Left colon (tissue), 2 donors: ENCODE measurements at places on chromosomes 16 and 17. TPM values are rescaled to one million over a fixed set of nuclear protein-coding genes. Genes with fewer than 3 reads are reported as not detected.

- DNase-seq = no peak
These were observed 94.6 kb downstream of the SPECC1 start for GRCh38 chr17:20103454-20104446.

The FOXJ1 gene
- 2.8 TPM for total RNA-seq

The ASPHD1 gene
- total RNA-seq = 1.7 TPM

DNA sequence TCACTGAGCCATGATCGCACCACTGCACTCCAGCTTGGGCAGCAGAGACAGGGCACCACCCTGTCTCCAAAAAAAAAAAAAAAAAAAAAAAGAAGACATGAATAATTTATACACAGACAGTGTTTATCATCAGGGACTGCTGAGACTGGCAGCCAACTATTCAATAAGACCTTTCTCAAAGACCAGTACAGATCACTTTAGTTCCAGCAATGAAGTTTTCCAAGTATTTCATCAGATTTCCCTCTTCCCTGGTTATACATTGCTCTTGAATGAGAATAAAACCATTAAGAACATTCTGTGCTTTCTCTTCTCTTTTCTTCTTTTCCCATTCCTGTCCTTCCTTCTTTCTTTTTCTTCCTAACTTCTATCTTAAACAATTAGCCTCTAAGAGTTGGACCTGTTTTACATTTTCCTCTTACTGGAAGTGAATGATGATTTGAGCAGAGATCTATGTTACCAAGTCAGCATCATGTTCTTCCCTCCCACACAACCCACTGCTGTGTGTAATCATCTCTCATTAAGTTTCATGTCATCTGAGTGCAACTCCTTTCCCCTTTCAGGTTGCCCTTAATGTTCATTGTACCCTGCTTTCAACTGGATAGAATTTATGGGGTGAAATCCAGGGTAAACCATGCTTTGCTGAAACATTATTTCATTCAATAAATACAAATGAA lies 35.9 kb upstream of the SMIM36 start:
- DNase-seq = no peak

DNA sequence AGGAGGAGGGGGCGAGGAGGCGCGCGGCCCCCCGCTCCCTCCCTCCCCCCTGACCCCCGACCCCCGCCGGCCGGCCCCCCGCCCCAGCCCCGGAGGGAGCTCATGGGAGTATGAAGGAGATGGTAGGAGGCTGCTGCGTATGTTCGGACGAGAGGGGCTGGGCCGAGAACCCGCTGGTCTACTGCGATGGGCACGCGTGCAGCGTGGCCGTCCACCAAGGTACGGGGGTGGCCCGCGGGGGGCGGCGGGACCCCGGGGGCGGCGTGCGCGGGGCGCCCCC lies 390 bp downstream of the MLLT6 start:
- DNase-seq = peak; percentile 66

DNA sequence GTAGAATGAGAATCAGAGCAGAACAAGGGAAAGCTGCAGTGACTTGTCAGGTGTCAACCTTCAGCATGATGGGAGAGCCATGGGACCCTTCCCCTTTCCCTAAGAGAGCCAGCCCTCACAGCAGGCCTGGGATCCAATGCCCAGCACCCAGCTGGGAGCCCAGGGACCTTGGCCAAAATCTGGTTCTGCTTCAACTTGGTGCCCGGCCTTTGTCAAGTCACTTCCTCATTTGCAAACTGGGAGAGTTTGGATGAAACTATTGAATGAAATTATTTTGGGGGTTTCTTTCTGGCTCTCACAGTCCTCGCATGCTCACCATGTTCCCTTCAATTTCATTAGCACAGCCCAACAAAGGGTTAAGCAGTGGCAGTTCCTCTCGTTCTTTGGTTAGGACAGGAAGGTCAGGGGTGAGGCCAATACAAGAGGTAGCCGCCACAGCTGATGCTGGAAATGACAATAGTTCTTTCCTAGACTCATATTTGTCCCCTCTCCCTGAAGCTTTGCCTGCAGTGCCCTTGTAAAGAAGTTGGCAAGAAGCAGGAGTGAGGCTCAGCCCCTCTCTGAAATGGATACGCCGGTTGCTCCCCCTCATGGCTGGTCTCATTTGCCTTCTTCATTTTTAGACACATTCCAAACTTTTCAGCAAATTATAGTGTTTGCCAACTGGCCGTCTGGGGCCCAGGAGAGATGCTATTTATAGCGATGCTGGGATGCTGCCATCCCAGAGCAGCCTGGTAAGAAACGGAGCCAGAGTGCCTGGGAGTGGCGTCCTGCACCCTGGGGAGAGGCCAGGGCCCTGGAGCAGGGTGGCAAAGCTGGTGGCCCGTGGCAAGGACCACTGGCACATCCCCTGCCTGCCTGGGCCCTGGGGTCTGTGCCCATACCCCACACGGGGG lies 34.5 kb upstream of the MEOX1 start:
- no peak for DNase-seq

DNA sequence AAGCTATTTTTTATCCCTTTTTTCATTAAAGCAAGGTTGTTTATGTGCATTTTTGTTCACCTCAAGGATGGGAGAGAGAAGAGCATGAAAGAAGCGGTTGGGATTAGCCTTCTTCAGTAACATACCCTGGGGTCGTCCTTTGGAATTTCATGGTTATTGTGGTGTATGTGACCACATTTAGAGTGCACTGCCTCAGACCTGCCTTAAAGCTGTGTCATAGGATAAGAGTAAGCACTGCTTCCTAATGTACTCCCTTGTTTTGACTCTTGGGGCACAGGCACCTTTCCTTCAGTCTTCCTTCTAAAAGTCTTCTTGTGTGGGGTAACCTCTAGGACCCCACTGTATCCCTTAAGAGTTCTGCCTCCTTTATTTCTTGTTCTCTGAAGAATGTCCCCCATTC lies 28.9 kb downstream of the TNRC6A start:
- DNase-seq = no peak

The GDPD1 gene
- 3.9 TPM for total RNA-seq

- peak; percentile 67 for DNase-seq
These were observed 2.2 kb downstream of the RAB26 start for GRCh38 chr16:2150418-2151187.

The CCL5 gene
- total RNA-seq = 4.4 TPM

DNA sequence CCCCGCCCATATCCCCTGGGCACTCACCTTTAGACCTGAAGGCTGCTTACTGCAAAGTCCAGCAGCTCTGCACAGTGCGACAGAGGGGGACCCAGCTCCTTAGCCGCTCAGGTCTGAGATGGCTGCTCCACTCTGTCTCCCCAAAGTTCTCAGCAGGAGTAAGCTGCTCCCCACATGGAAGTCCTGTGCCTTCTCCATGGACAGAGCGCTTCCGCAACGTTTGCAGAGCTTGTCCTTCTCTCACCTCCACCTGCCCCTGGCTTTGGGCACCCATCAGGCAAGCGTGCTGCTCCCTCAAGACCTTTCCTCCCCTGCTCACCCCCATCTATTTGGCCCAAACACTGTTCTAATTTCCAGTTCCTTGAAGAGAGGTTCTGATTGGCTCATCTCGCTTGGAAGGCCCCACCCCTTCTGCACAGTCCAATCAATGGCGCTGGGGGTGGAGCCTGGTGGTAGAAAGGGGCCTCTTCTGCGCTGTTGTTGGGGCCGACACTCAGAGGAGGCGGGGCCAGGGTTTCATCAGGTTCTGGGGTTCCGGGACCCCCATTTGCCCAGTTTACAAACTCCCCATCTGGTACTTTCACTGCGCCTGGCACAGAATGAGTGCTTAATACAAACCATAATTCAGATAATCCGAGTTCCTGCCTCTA lies 137.2 kb downstream of the CYLD start:
- DNase-seq = no peak

GRCh38 chr16:15517743-15518377 lies 83.5 kb downstream of the BMERB1 start:
- no peak for DNase-seq

The NPIPB13 gene
- 21.1 TPM for total RNA-seq

GRCh38 chr16:89118361-89119165 lies 24.9 kb downstream of the ACSF3 start:
- no peak for DNase-seq

DNA sequence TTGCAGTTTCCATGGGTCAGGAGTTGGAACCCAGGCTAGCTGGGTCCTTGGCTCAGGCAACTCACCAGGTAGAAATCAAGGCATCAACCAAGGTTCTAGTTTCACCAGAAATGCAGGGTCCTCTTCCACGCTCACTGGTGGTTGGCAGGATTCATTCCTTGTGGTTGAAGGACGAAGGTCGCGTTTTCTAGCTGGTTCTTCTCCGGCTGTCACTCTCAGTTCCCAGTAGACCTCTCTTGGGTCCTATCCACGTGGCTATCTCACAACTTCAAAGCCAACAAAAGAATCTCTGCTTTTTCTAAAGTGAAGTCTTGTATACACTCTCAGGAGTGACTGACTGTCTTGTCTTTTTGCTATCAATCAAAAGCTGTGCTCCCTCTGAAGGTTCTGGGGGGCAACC lies 146.3 kb upstream of the NOL11 start:
- no peak for DNase-seq

The TMEM219 gene
- total RNA-seq = 187 TPM

The NSRP1 gene
- total RNA-seq = 28.0 TPM

The P3H4 gene
- total RNA-seq = 10.7 TPM

The CYGB gene
- total RNA-seq = 9.0 TPM

- DNase-seq = peak; percentile 82
These were observed 367 bp downstream of the MGRN1 start for GRCh38 chr16:4624827-4625559.
